Left ventricle myocardium inferior (tissue), 1 donor: ENCODE measurements at places on chromosomes 5 and 9. TPM values are rescaled to one million over a fixed set of nuclear protein-coding genes. Genes with fewer than 3 reads are reported as not detected.

The PCDHGB2 gene
- 8.8 TPM for total RNA-seq

The LHX2 gene
- not detected for total RNA-seq

The DND1 gene
- 0.47 TPM for total RNA-seq

The LCN1 gene
- total RNA-seq, result not detected

The KYAT1 gene
- total RNA-seq, result 12.1 TPM

The ZDHHC21 gene
- 7.9 TPM for total RNA-seq

The RGS7BP gene
- total RNA-seq, result 3.6 TPM

The QRFP gene
- total RNA-seq, result not detected

The CDH9 gene
- total RNA-seq, result not detected

The GPR151 gene
- not detected for total RNA-seq

The HTR4 gene
- total RNA-seq, result 0.99 TPM

The TAF11L8 gene
- total RNA-seq, result not detected

The SLC34A3 gene
- total RNA-seq, result not detected

The OLFM1 gene
- 10.0 TPM for total RNA-seq

The TOR4A gene
- total RNA-seq, result 16.3 TPM

The PLAC8L1 gene
- total RNA-seq, result 0.49 TPM

The ADAMTSL2 gene
- total RNA-seq, result 6.0 TPM

The CDH10 gene
- total RNA-seq, result not detected

The NEUROG1 gene
- total RNA-seq, result not detected

The PLGRKT gene
- total RNA-seq, result 34.3 TPM

The HCN1 gene
- total RNA-seq, result 0.14 TPM

The GMCL2 gene
- total RNA-seq, result not detected

The GGTA1 gene
- total RNA-seq, result 34.1 TPM

The PCDHGB6 gene
- total RNA-seq, result 5.0 TPM

The MRPS27 gene
- 72.0 TPM for total RNA-seq

The PCDHB11 gene
- 0.77 TPM for total RNA-seq

The SLC36A2 gene
- 0.16 TPM for total RNA-seq
